ENCODE measurements at places on chromosomes 3 and 15.
A peak's percentile ranks its signal among the peaks of the same experiment; 100 is the strongest.

GRCh38 chr3:146747928-146748327, 142.8 kb upstream of the PLSCR5 start:
- DNase-seq: no peak

- peak; percentile 23 for DNase-seq
Measured at GRCh38 chr3:192409201-192409837, 318.0 kb downstream of the FGF12 start.

GRCh38 chr3:127750226-127751031, 71.9 kb downstream of the MGLL start:
- DNase-seq: no peak

DNA sequence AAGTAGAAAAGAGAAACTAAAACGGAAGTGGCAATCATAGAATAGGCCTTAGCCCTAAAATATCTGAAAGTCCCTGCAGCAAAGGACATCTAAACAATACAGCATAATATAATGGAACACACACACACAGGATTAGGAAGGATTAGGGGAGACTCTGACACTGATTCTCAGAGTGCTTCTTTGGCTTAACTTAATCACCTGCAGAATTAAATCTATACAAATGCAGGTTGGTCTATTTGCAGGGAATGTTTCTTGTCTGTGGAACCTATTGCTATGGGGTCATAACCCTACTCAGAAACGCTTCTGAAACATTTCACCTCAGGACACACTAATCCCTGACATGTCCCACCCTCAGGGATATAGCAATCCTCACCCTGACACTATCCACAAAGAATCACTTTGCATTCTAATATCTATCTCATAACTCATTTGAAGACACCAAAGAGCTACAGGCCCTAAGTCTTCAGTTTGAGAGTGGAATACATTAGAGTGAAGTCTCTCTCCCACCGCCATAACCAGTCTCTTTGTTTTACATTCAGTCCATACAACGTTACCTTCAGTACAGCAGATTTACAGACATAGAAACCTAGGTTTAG, 1041.2 kb downstream of the TUSC7 start:
- no peak for DNase-seq

- DNase-seq: no peak
Measured at GRCh38 chr15:51089699-51090453, 4.8 kb downstream of the TNFAIP8L3 start.

DNA sequence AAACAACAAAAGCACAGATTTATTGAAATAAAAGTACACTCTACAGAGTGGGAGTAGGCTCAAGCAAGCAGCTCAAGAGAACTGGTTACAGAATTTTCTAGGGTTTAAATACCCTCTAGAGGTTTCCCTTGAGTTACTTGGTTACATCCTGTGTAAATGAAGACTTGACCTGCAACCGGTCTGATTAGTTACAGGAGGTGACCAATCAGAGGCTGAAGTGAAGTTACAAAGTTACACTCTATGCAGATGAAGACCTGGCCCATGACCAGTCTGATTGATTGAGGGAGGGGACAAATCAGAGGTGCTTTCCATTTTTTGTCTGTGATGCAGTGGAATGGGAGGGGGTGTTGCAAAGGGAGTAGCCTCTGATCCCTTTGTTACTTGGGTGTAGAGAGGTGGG, 723.4 kb downstream of the ZPLD1 start:
- DNase-seq: no peak

DNA sequence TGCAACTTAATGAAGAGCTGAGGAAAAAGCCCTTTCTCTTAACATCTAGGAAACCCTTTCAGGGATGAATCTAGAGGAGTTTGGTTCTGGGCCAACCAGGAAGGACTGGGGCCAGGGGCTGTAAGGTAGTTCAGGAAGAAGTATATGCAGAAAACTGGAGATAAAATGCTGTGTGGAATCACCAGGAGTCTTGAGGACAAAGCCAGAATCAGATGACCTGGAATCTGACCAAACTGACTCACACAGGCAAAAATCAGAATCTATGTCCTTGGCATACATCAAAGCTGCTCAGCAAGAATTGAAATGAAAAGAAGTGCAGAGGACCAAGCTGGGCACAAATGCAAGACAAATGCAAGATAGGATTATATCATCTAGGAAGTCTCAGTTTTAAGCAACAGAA, 59.4 kb upstream of the ATP2C1 start:
- no peak for DNase-seq

All from NCI-H748 treated with DMSO at 0.1 percent for 48 hours (cell line).